ENCODE measurements at places on chromosomes 11 and 22.

DNA sequence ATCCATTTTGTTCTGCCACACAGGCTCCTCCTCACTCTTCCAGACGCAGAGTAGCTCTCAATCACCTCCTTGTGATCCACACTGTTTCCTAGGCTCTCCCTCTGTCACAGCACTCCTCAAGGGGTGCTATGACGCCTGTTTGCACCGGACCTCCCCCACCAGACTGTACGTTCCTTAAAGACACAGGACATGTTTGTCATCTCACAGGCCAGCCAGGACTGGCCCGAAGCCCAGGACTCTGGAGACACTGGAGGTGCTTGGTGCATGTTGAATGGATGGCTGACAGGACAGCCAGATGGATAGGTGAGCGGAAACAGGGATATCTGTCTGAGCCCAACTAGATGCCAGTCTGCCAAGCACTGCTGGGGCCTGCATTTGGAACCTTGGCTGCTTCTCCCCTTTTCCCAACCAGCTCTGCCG lies 13.6 kb downstream of the PLA2G6 start:
- DNase-seq, result no peak

GRCh38 chr22:36395055-36395849 lies 7.5 kb upstream of the MYH9 start:
- DNase-seq, result no peak

DNA sequence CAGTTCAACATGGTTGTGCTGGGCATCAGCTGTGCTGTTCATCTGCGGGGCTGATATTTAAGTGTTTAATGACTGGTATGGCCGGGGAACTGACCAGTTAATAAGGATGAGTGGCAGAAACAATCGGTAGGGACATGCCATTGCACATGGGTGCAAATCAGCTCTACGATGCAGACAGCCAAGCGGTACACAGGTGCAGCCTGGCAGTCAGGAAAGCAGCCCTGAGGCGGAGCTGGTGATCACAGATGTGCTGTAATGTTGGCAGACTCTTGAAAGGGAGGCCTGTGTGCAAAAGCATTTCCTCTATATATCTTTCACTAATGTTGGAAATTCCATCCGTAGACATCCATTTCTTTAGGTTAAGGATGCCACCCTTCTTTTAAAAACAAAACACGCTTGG lies 1.1 kb downstream of the MMP20 start:
- DNase-seq, result no peak

- DNase-seq, result no peak
Observed at GRCh38 chr11:69352166-69352565, 58.2 kb downstream of the MYEOV start.

Measured in ACHN (cell line).